ENCODE measurements at places on chromosomes 6 and 20.

GRCh38 chr6:105402090-105402938, 568 bp downstream of the PREP start:
- DNase-seq = no peak

DNA sequence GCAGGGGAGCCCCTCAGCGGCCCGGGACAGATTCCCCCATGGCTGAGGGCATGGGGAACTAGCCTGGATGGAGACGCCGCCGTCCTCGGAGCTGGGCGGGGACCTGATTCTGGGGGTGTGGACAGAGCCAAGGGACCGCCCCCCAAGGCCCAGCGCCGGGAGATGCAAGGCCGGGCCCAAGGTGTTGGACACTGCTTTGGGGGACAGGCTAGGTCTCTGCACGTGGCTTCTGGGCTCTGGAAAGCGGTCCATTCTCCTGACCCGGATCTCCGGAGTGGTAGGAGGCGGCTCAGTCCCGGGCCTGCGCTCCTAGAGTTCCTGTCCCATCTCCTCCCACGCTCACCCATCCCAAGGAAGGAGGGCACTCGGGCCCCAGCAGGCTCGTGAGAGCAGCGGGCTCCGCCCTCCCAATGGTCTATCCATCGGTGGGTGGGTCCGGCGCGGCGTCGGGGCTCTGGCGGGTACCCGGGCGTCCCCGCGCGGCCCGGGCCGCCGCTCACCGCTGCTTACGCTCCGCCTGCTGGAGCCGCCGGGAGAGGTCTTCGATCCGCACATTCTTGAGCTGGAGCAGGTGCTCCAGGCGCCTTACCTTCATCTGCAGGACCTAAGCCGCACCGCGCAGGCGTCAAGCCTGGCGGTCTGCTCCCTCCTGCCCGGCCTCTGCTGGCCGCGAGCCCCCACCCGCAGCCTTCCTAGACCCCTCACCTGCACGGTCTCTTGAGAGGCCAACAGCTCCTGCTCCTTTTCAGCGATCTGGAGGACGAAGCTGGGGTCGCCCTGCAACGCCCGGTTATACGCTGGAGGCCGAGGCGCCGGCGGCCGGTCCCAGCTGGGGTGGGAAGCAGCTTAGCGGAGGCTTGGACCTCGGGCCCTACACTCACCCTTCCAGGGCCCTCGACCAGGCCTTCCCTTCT, 3.3 kb downstream of the SPEF1 start:
- no peak for DNase-seq

GRCh38 chr20:58098571-58098970, 129.9 kb downstream of the ANKRD60 start:
- no peak for DNase-seq

- DNase-seq = no peak
Measured at GRCh38 chr6:167766986-167767714, 59.6 kb upstream of the AFDN start.

DNA sequence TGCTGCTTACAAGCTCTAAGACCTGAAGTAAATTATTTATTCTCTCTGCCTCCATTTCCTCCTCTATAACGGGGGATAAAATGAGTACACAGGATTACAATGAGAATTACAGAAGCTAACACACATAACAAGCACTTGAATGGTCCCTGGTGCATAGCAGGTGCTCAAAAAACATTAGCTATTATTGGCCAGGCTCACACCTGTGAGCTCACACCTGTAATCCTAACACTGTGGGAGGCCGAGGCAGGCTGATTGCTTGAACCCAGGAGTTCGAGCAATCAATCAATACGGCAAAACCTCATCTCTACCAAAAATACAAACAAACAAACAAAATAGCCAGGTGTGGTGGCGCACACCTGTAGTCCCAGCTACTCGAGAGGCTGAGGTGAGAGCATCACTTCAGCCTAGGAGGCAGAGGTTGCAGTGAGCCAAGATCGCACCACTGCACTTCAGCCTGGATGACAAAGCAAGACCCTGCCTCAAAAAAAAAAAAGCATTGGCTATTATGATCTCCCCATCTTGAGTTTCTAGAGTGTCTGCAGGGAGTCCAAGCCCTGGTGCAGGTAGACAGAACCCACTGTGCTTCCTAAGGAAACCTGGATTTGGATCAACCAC, 68.1 kb downstream of the PREX1 start:
- no peak for DNase-seq

GRCh38 chr6:4272996-4273395, 137.6 kb upstream of the ECI2 start:
- no peak for DNase-seq

All from AG09319 (cell line).